ENCODE measurements at places on chromosomes 13 and 19.

- peaks cover 12% of the 10 kb centered on the region for H3K36me3 ChIP-seq
- peak overlapping the region; percentile 73 for H3K27ac ChIP-seq
- no peaks in the 10 kb centered on the region for H3K27me3 ChIP-seq
- no peak for DNase-seq
- H3K4me3 ChIP-seq: peak overlapping the region; percentile 83
These were observed 940 bp upstream of the DCUN1D2 start for GRCh38 chr13:113491418-113491883.

DNA sequence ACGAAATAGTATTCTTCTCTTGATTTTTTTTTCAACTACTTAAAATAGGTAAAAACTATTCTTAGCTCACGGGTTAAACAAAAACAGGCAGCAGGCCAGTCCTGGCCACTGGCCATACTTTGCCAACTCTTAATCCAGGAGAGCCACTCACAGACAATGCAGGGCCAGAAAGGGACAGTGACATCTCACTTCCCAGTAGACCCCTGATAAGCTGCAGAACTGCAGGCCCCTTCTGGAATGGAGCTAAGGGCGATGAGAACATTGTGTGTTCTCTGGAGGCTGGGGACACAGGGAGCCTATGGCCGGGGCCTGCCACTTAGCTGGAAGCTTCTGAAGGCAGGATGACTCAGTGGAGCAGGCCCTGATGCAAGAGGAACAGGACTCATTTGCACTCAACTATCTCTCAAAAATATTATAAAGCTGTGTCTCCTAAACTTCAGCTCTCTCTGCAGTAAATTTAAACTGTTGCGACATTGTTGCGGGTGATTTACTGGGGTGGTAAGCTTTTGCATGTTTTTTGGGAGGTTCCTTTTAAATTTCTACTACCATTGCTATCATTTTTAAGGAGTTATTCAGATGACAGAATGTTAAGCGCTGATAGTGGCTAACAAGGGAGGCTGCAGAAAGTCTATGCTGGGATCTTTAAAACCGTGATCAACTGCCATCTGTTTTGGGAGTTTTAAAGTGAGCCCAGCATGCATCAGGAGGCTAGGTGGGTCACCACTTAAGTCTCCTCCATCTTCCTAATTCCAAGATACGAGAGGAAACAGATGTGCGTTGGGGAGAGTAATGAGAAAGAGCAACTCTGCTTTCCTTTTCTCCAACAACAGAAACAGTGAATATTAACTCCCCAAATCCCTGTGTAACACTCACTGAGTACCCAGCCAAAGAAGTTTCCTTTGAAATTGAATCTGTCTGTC is 33.2 kb upstream of the KATNAL1 start:
- peaks cover 50% of the 10 kb centered on the region for H3K36me3 ChIP-seq
- H3K4me3 ChIP-seq: no peak overlapping the region

DNA sequence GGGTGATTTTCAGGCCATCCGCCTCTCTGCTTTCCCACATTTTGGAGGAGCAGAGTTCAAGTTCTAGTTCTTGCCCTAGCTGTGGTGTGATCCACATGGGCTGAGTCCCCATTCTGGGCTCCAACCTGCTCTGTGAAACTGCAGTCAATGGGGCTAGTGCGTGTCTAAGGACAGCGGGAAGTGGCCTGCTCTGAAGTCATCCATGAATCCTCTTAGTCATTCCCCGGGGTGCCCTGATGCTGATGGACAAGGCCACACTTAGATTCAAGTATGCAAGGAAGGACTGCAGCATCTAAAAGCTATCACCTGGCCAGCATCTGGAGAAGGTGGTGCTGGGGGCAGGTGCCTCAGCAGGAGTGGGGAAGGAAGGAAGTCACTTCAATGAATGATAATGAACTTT is 94.6 kb downstream of the TSHZ3 start:
- H3K36me3 ChIP-seq: no peaks in the 10 kb centered on the region
- no peak overlapping the region for H3K4me3 ChIP-seq
- H3K27me3 ChIP-seq: no peaks in the 10 kb centered on the region
- H3K4me1 ChIP-seq: no peaks in the 10 kb centered on the region
- H3K27ac ChIP-seq: no peak overlapping the region
- DNase-seq: no peak

DNA sequence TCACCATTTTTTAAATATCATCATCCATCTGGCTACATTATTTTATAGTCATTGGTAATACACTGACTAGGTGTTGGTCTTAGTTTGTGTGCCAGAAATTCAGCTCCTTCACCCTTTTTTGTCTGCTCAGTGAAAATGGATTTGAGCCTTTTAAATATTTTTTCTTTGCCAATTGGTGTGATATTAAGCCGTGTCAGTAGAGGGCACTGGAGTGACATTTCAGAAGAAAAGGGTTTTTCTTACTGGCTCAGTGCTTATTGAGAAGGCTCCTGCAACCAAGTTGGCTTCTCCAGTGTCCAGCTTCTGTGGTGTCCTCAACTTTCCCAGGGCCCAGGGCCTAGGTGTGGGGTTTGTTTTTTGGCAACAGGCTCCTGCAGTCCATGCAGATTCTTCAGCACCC is 546.6 kb downstream of the DACH1 start:
- H3K27ac ChIP-seq: no peak overlapping the region
- no peaks in the 10 kb centered on the region for H3K36me3 ChIP-seq
- H3K27me3 ChIP-seq: no peaks in the 10 kb centered on the region
- no peak overlapping the region for H3K4me3 ChIP-seq

- no peak for DNase-seq
- no peak overlapping the region for H3K27ac ChIP-seq
- peaks cover 17% of the 10 kb centered on the region for H3K27me3 ChIP-seq
- H3K4me1 ChIP-seq: peaks cover 2% of the 10 kb centered on the region
- no peak overlapping the region for H3K4me3 ChIP-seq
These were observed 191.4 kb downstream of the COL4A1 start for GRCh38 chr13:110115591-110115990.

DNA sequence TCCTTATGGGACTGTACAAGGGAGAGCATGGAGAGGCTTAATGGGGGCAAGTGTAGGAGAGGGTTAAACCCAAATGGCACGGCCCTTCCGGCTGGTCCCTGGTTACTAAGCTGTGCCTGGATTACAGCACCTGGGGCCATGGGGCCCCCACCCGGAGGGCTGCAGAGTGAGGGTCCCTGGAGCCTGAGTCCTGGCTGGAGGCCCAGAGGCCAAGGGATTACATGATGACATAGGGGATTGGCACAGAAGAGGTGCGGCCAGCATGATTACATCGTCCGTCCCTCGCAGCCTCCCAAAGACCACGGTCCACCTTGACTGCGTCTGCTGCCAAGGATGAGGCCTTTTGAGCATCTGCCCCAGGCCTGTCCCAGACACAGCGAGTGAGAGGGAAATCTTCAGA is 149.4 kb downstream of the URI1 start:
- no peaks in the 10 kb centered on the region for H3K36me3 ChIP-seq
- no peak overlapping the region for H3K4me3 ChIP-seq
- no peak for DNase-seq

DNA sequence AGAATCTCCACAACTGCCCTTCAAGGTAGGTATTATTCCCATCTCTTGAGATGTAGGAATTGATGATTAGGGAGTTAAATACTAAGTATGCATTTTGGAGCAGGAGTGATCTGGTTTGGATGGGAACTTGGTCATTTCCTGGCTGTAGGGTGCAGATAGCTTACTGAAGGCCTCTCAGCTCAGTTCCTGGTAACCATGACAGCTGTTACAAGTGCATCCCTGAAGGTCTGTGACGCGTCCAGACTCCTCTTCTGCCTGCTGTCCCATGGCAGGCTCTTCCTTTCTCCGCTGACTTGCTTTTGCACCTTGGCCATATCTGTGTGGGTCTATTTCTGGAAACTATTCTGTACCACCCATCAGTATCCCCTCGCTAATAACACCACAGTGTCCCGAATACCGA is 387.8 kb downstream of the ZNF536 start:
- no peak for DNase-seq
- no peaks in the 10 kb centered on the region for H3K27me3 ChIP-seq
- H3K4me1 ChIP-seq: no peaks in the 10 kb centered on the region
- no peak overlapping the region for H3K4me3 ChIP-seq
- no peak overlapping the region for H3K27ac ChIP-seq
- H3K36me3 ChIP-seq: no peaks in the 10 kb centered on the region

DNA sequence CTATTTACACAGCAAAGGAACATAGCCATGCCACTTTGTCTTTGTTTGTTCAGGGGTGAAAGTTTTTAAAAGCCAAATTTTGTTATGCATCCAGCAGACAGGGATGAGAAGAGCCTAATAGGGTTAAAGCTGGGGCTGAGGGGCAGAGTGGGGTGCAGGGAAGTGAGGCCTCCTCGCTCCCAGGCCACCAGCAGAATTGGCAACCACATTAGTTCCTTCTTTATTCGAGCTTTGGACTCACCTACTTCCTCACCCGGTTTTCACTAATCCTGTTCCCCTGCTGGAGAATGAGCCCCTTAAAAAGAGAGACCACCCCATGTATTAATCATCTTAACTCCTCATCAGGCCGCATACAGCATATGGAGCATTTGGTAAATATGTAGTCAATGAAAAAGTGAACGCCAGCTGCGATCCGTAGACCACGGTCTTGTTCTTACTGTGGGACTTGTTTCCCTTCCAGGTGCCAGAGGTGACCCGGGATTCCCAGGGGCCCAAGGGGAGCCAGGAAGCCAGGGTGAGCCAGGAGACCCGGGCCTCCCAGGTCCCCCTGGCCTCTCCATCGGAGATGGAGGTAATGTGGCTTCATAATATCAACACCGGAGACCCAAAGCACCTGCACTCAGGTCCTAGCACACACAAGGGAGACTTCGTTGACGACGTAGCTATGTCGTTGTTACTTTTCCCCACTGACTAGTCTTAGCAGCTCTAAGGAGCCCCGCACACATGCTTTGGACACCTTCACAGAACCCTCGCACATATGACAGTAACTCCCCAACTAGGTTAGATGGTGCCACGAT is 112.1 kb downstream of the RAB20 start:
- H3K4me1 ChIP-seq: no peaks in the 10 kb centered on the region
- H3K27me3 ChIP-seq: peaks cover 14% of the 10 kb centered on the region
- no peak overlapping the region for H3K27ac ChIP-seq

- H3K4me1 ChIP-seq: peaks cover 8% of the 10 kb centered on the region
- no peaks in the 10 kb centered on the region for H3K36me3 ChIP-seq
- peaks cover 4% of the 10 kb centered on the region for H3K27me3 ChIP-seq
- H3K4me3 ChIP-seq: no peak overlapping the region
- no peak overlapping the region for H3K27ac ChIP-seq
These were observed 8.0 kb upstream of the POU2F2 start for GRCh38 chr19:42140125-42140754.

DNA sequence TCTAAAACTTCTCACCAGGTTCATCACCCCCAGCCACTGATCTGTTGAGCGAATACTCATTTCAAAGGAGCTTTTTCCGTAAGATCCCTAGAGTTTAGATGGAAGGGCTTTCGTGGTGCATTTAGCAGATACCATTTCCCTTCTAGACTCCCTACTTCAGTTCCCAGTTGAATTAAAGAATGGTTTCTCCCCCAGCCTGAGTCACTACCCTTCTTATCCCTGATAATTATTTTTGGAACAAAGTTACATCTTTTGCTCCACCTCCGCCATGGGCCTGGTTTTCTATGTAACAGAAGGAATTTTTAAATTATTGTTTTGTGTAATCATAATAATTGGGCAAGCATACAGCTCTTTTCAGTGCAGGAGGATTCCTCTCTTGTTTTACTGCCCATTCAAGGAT is 22.0 kb downstream of the USPL1 start:
- DNase-seq: no peak
- no peaks in the 10 kb centered on the region for H3K27me3 ChIP-seq
- H3K4me3 ChIP-seq: no peak overlapping the region
- peaks cover 18% of the 10 kb centered on the region for H3K4me1 ChIP-seq
- H3K36me3 ChIP-seq: peaks cover 59% of the 10 kb centered on the region

DNA sequence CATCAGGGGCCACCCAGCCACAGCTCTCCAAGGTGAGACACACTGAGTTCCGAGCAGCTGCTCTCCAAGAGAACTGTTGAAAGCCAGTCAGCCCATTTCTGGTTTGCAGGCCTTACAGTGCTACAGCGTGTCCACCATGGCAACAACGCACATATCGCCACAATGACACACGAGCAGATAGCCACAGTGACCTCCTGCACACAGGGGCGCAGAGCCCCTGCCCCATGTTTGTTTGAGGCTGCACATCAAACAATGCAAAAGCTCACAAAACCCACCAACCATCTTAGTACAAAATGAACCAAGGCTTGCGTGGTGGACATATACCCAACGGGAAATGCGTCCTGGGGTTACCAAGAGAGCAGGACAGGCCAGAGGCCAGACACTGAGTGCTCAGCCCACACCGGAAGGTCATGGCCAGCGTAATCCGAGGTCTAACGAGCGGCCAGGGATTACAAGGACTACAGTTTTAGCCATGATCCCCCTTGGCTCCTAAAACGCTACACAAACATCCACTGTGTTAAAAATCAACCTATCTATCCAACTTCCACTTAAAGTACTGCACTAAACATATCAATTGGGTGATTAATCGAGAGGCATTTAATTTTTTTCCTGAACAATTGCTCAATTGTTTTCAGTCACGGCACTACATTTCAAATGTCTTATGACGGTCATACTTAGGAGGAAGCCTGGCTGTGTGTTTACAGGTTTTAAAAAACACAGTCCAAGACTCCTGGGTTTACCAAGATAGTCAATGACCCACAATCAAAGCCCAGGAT is 56.0 kb downstream of the STK24 start:
- H3K4me1 ChIP-seq: peaks cover 52% of the 10 kb centered on the region
- no peak overlapping the region for H3K4me3 ChIP-seq
- DNase-seq: no peak
- H3K36me3 ChIP-seq: peaks cover 17% of the 10 kb centered on the region

- H3K27me3 ChIP-seq: peaks cover 5% of the 10 kb centered on the region
- DNase-seq: no peak
- H3K36me3 ChIP-seq: no peaks in the 10 kb centered on the region
- no peak overlapping the region for H3K27ac ChIP-seq
These were observed 19.6 kb downstream of the HMGB1 start for GRCh38 chr13:30446126-30446500.

- H3K27ac ChIP-seq: peak overlapping the region; percentile 85
- DNase-seq: no peak
- peak overlapping the region; percentile 78 for H3K4me3 ChIP-seq
- H3K36me3 ChIP-seq: peaks cover 53% of the 10 kb centered on the region
- no peaks in the 10 kb centered on the region for H3K27me3 ChIP-seq
These were observed 60.0 kb upstream of the GPR183 start for GRCh38 chr13:99367106-99367616.

GRCh38 chr13:45396533-45397095 is 21.6 kb downstream of the SLC25A30 start:
- no peaks in the 10 kb centered on the region for H3K27me3 ChIP-seq
- peak overlapping the region; percentile 78 for H3K4me3 ChIP-seq
- H3K4me1 ChIP-seq: peaks cover 46% of the 10 kb centered on the region
- no peak for DNase-seq
